ENCODE measurements at places on chromosomes 1 and 21.

DNA sequence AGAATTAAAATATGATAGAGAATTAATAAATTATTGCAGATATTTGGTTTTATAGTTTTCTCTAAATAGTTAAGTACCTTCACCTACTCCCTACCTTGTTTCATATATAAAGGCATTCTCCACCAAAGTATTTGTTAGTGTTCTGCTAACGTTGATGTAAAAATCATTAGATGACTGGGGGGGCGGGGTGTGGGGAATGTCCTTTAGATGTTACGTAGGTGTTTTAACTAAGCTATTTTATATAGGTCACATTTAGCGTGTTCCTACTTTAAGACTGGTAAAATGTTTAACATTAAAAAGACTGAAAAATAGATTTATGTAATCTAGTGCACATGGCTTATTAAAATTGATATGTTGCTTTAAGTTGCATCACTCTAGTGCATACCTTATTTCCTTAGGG, 48.6 kb downstream of the PTPRC start:
- peaks cover 29% of the 10 kb centered on the region for H3K4me1 ChIP-seq
- no peaks in the 10 kb centered on the region for H3K36me3 ChIP-seq
- H3K27me3 ChIP-seq = no peaks in the 10 kb centered on the region

- no peaks in the 10 kb centered on the region for H3K27me3 ChIP-seq
- H3K27ac ChIP-seq = no peak overlapping the region
- no peak overlapping the region for H3K4me3 ChIP-seq
Measured at GRCh38 chr1:25672763-25673409, 56.3 kb downstream of the MAN1C1 start.

DNA sequence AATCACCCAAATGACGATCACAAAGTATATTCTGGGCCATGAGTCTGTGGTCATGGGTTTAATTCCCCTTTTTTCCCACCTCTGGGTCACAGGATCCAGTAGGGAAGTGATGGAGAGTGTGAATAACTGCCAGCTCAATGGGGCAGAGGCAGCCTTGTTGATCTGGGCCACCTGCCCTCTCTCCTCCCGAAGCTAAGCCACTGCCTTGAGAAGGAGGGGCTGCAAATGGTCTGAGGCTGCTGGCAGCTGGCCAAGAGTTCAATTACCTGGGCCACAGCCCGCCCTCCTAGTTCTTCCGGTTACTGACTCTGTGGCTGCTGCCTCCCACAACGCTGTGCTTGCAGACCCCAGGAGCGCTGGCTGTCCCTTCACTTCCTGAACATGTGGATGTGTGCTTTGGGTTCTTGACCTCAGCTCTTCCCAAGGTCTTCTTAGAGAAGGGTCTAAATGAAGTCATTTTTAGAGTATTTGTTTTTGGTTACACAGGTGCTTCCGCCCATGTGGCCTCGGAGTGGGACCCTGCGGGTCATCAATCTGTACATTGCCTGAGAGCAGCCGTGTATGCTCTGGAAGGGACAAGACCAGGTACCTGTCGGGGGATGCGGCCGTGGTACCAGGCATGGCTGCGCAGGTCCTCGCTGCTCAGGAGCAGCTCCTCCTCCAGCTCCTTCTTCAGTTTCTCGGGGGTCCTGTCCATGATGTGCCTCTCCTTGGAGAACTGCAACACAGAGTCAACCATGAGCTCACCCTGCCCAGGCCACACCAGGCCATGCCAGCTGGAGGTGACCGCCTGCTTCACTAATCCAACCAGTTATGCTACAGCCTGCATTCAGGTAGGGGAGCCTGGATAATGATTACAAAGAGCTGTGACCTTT, 89.7 kb downstream of the BCAR3 start:
- DNase-seq = no peak
- no peaks in the 10 kb centered on the region for H3K27me3 ChIP-seq
- H3K36me3 ChIP-seq = no peaks in the 10 kb centered on the region
- H3K27ac ChIP-seq = no peak overlapping the region
- peaks cover 26% of the 10 kb centered on the region for H3K4me1 ChIP-seq
- no peak overlapping the region for H3K4me3 ChIP-seq

- H3K36me3 ChIP-seq = no peaks in the 10 kb centered on the region
- DNase-seq = no peak
- H3K27ac ChIP-seq = no peak overlapping the region
- H3K4me3 ChIP-seq = no peak overlapping the region
Measured at GRCh38 chr1:17135530-17135929, 16.3 kb upstream of the PADI2 start.

GRCh38 chr1:19647643-19648042, 3.5 kb downstream of the NBL1 start:
- H3K27ac ChIP-seq = no peak overlapping the region
- no peaks in the 10 kb centered on the region for H3K36me3 ChIP-seq
- peaks cover 10% of the 10 kb centered on the region for H3K4me1 ChIP-seq
- DNase-seq = no peak
- H3K27me3 ChIP-seq = peaks cover 31% of the 10 kb centered on the region

GRCh38 chr21:28226563-28226962, 766.1 kb downstream of the LTN1 start:
- no peaks in the 10 kb centered on the region for H3K4me1 ChIP-seq
- no peak overlapping the region for H3K4me3 ChIP-seq
- no peak overlapping the region for H3K27ac ChIP-seq
- H3K36me3 ChIP-seq = no peaks in the 10 kb centered on the region
- DNase-seq = no peak

GRCh38 chr1:200351826-200352549, 57.8 kb downstream of the ZNF281 start:
- H3K4me1 ChIP-seq = peaks cover 3% of the 10 kb centered on the region
- no peaks in the 10 kb centered on the region for H3K27me3 ChIP-seq
- H3K36me3 ChIP-seq = no peaks in the 10 kb centered on the region

DNA sequence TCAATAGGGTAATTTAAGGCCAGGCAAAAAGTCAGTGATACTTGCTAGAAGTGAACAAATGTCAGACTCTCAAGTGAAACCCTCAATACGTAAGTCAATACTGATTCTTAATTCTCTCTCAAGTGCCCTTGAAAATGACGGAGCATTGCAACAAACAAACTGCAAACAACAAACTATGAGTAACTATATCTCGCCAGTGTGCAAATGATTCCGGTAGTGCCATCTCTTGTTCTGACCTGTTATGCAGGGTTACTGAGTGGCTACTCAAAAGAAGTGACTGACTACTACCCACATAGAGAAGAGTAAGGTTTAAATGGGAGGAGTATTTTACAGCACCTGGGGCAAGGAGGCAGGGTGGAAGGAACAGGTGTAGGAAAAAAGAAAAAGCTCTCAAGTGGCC, 1.6 kb downstream of the SLC19A2 start:
- DNase-seq = peak; percentile 35
- peaks cover 63% of the 10 kb centered on the region for H3K4me1 ChIP-seq

DNA sequence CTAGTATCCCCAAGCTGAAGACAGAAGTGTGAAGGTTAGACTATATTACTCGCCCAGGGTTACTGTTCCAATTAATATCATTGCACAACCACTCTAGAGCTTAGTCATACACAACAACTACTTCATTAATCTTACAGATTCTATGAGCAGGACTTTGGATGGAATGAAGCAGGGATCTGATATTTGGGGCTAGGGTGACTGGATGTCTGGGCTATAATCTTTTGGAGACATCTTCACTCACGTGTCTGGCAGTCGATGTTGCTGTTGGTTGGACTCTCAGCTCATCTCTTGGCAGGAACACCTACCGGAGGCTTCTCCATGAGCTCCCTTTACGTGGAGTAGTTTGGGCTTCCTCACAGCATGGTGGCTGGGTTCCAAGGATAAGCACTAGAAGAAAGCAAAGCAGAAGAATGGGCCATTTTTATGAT, 519.2 kb upstream of the B3GALT2 start:
- DNase-seq = no peak
- no peaks in the 10 kb centered on the region for H3K27me3 ChIP-seq
- H3K36me3 ChIP-seq = no peaks in the 10 kb centered on the region
- no peaks in the 10 kb centered on the region for H3K4me1 ChIP-seq
- no peak overlapping the region for H3K27ac ChIP-seq
- no peak overlapping the region for H3K4me3 ChIP-seq

DNA sequence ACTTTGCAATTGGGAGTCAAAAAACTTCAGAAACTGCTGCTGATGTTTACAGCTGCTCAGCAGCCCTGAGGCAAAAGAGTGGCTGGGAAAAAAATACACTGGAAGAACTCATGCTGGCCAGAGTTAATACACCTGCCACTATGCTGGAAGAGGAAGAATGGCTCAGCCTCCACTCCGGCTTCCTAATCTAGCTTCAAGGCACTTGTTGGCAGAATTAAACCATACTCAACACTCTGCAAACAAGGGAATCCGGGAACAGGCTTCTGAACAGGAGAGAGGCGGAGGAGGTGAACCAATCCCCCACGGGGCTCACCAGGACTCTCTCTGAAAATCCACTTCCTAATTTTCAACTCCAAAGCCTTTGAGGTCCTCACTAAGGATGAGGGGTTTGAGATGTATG, 120.1 kb downstream of the CCDC185 start:
- H3K4me3 ChIP-seq = no peak overlapping the region
- H3K27me3 ChIP-seq = no peaks in the 10 kb centered on the region
- no peak for DNase-seq
- no peaks in the 10 kb centered on the region for H3K4me1 ChIP-seq

DNA sequence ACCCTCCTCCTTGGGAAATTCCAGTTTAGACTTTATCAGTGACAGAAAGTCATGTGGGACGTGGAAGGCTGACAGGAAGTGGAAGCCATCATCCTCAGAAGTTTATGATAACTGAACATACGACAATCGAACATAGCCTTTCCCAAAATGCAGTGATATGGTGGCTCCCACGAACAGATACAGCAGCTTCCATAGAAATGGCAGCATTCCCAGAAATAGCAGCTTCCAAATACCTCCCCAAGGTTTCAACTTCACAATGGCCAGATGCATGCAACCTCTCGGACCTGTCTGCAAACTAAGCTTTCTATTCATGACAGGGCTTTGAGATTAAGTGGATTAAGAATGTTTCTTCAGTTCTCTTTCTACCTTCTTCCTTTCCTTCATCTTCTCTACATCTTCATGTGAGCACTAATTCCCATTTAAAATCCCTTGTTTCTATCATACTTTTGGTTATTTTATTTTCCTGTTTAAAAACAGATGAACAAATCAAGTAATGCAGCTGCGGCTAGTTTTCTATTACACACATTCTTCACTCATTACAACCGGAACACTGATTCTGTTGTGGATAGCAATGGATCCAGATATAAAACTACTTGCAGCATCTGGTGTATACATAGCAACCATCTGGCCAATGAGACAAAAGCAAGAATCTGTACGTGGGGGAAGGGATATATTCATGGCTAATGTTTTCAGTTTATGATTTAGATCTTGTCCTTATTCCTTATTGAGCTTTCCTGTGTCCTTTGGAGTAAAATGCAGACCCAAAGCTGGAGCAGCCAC, 304.8 kb downstream of the BRINP3 start:
- no peaks in the 10 kb centered on the region for H3K27me3 ChIP-seq
- H3K27ac ChIP-seq = no peak overlapping the region
- DNase-seq = no peak
- H3K36me3 ChIP-seq = no peaks in the 10 kb centered on the region
- no peaks in the 10 kb centered on the region for H3K4me1 ChIP-seq

DNA sequence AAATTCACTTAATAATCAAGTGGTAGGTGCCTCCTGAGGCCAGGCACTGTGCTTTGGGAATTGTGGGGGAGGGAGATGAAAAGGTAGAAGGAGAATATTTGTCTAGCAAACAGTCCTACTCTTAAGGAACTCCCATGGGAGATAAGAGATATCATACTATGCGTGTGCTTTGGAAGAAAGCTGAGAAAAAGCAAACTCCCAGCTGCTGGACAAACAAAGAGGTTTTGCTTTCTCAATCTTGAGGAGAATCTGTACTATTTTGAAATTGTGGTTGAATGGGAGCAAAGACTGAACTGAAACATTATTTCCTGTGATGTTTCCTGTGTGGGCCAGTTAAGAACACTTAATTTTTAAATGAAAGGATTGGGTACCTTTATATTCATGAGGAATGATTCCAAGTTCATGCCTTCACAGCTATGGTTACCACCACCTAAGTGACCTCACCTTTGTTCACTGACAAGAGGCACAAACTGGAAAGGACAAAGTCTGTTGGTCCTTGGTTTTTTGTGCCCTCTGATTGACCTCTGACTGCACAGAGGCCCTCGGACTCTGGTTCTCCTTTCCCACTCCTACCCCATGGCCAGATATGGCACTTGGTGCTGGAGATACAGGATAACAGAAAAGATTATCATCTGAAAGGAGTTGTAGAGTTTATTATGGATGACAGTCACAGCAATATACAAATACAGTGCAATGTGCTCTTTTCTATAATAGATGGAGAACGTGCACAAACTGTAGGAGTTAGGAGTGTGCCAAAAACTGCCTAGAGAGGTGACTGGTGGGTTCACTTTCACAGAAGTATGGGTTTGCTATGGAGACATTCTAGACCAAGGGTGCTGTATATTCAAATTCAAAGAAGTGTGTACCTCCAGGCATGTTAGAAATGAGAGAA, 1.6 kb downstream of the CD53 start:
- peaks cover 10% of the 10 kb centered on the region for H3K4me1 ChIP-seq
- no peaks in the 10 kb centered on the region for H3K36me3 ChIP-seq

DNA sequence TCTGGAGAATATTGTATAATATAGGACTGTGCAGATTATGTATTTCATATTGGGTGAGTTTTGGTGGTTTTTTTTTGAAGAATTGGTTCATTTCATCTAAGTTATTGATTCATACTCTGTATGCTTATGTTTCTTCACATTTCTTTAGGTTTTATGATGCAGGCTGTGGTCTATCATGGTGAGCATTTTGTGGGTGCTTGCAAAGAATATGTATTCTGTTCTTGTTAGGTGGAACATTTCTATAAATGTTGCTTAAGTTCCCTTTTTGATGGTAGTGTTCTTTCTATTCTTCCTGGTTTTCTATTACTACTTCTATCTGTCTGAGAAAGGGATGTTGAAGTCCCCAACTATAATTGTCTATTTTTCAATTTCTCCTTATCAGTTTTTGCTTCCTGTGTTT, 42.6 kb downstream of the PKN2 start:
- H3K4me1 ChIP-seq = no peaks in the 10 kb centered on the region
- no peak overlapping the region for H3K4me3 ChIP-seq
- DNase-seq = no peak
- H3K36me3 ChIP-seq = no peaks in the 10 kb centered on the region

Measured in GM23338 (cell line).